Fibroblast of skin of right quadriceps (primary cell): ENCODE measurements at places on chromosomes 5 and 9.

- no peak for DNase-seq
Observed at GRCh38 chr9:72996684-72997314, 43.9 kb upstream of the ALDH1A1 start.

GRCh38 chr5:139994234-139994633 is 48.9 kb downstream of the NRG2 start:
- DNase-seq, result no peak

- DNase-seq, result no peak
Observed at GRCh38 chr9:93541581-93542349, 34.6 kb upstream of the PHF2 start.

DNA sequence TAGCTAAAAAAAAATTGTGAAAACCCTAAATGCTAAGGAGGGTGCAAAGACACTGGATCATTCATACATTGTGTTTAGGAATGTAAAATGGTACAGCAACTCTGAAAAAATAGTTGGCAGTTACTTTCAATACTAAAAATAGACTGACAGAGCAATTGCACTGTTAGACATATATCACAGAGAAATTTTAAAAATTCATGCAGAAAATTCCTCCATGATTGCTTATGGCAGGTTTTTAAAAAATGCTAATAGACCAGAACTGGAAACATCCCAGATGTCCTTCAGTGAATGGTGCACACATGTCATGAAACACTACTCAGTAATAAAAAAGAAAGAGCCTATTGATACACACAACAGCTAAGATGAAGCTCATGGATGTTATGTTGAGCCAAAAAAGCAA is 349.8 kb upstream of the DAB2 start:
- DNase-seq, result peak; percentile 70

DNA sequence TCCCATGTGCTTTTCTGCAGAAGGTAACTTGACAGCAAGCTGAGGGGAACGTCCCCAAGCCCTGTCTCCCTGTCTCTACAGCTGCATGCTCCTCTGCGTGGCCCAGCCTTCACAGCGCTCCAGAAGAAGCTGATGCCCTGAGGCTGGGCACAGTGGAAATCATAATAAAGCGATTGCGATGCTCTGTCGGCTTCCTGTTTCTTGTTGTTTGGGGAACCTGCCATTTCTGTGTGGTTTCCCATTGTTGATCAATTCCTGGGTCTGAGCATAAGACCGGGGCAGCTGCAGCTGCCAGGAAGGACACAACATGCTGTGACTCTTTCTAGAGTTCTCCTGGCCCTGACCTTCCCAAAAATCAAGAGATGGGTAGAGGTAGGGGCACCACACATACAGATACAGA is 7.2 kb upstream of the DNAJB5 start:
- no peak for DNase-seq

DNA sequence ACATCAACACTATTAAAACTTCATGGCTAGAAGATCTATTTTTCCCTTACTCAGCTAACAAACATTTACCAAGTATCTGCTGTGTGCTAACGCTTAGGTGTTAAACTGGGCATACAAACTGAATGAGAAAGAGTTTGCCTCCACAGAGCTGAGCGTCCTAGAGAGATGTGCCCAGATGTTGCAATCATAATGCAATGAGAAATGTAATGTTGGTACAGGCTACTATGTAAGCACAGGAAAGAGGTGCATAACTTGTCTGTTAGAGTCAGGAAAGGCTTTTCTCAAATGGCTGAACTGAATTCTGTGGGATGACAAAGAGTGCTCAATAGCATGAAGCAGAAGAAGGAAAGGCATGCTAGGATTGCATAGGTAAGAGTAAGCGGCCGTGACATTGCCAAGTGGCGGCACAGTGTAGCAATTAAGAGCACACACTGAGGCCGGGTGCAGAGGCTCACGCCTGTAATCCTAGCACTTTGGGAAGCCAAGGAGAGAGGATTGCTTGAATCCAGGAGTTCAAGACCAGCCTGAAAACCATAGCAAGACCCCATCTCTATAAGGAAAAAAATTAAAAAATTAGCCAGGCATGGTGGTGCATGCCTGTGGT is 137.8 kb downstream of the MEF2C start:
- DNase-seq, result no peak

DNA sequence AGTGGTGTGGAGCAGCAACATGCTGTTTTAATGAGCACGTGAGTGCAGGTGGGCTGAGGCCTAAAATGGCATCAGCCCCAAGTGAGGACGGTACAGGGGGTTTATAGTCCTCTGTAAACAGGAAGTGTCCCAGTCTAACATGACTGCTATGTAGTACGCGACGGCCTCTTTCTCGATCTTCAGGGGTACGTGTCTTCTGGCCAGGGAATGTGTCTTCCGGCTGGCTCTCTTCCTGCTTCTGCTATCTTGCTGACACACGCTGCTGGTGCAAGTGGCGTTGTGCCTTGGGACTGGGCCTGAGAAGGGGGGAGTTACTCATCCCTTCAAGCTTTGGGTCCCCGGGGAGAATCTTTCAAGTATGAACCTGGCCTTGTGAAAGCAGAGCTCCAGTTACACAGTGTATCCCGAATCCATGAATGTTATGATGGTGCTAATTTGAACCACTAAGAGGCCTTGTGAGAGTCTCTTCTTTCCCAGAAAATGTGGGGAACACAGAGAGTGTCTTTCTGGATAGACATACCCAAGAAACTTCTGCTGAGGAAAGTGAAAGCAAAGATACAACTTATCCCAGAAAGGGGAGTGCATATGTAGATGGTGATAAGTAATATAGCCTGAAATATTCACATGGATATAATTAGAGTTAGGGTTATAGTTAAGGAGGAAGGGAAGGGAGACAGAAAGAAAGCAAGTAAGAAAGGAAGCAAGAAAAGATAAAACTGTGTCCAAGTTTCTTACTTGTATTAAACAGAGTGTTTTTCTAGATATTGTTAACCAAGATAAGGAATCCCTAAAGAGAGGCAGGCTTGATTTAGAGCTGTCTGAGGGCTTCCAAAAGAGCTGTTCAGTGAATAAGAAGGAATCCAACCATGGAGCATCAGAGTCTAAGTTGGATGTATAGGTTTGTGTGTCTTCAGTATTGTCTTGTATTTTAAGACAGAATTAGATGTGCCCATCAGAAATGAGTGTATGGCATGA is 35.5 kb upstream of the ANXA2R start:
- peak; percentile 59 for DNase-seq

DNA sequence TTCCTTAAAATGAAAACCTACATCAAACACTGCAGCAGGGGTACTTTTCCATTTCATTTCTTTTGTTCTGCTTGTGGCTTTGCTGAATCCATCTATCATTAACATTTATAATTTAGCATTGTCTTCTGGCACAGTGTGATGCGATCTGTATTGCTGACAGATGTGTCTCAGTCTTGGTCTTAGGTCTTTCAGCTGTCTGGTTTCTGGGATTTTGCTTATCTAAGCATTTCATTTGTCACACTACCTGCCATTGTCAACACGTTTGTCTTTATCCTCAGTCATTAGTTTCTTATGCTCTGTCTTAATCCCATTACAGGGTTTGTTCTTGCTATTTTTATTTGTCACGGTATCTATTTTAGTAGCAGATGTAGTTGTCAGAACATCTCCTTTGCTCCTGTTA is 303.1 kb downstream of the IZUMO3 start:
- no peak for DNase-seq

GRCh38 chr9:113943112-113944009 is 67.3 kb downstream of the ZNF618 start:
- no peak for DNase-seq

DNA sequence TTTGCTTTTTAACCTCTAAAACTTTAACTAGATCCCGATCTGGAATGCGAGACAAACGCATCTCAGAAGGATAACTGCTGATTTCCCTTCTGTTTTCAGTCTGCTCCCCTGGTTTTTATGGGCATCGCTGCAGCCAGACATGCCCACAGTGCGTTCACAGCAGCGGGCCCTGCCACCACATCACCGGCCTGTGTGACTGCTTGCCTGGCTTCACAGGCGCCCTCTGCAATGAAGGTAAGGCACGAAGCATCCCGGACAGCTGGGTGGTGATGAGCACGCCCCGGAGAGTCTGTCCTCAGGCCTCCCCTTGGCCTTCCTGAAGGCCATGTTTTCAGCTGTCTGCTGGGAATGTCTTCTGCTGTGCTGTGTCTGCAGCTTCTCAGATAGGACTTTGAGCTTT is 82.9 kb upstream of the PRRC1 start:
- no peak for DNase-seq

DNA sequence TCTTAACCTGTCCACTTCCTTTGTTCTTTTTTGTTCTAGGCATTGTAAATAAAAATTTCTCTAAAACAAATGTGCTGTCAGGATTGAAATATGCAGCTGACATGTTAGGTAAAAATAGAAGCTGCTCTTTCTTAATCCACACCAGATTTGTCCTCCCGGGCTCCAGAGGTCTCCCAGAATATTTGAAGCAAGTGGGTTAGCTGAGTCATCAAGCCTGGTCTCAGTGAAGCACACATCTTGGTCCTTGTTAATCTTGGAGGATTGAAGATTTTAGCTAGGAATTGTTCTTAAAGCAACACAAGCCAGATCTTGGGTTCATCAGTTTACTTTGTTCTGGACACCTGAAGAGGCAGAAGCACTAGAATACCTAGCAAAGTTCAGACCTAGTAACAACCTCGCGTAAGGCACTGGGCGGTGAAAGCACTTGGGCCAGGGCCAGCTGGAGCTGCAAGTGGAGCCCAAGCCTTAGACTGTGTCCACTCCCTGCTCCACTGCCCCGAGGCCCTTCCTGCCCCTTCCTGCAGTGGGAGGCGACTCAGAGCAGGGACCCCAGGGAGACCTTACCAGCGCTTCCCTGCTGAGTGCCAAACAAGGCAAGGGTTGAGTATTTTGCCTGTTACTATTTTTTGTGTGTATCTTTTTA is 36.5 kb downstream of the HABP4 start:
- peak; percentile 89 for DNase-seq

GRCh38 chr5:2993301-2993700 is 241.8 kb upstream of the IRX2 start:
- DNase-seq, result no peak

GRCh38 chr9:112112941-112113681 is 62.0 kb downstream of the SUSD1 start:
- DNase-seq, result no peak

- peak; percentile 61 for DNase-seq
Observed at GRCh38 chr5:160312134-160312959, at the start of gene CCNJL. Gene CCNJL, minus strand, starts transcription at chr5:160312564. Its CDS starts 641 bp downstream, at chr5:160311923.

- no peak for DNase-seq
Observed at GRCh38 chr5:173907686-173908371, 19.7 kb downstream of the CPEB4 start.

DNA sequence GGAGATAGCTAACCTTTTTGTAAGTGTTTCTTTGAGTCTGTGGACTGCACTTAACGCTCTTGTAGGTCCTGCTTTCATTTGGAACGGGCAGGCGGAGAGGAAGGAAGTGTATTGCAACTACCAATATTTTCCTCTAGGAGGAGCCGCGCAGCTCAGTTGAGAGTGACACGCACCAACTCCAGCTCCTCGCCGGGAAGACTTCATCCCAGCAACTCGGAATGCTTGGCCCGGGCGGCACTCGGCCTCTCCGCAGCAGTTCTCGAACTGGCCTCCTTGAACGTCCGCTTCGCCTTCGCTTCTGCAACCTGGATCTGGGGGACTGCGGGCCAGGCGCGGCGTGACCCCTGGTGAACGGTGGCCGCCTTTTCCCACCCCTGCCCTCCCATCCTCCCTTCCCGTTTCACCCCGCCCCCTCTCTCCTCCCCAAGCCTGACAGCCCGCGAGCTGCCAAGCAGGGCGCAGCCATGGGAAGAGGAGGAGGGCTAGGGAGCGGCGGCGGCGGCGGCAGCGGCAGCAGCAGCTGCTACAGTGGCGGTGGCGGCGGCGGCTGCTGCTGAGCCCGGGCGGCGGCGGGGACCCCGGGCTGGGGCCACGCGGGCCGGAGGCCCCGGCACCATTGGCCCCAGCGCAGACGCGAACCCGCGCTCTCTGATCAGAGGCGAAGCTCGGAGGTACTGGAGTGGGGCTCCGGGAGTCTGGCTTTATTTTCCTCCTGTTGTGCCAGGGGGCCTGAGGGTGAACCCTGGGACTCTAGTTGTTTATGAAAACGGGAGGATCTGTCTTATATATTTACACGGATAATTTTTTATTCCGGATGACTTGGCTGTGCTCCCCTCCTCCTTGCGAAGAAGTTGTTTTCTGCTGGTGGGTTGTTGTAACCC is at the start of gene GHR:
GHR (plus strand) TSS at position 155 of the 881 bp plus-strand sequence. CDS start 142,436 bp downstream, outside the sequence.
- DNase-seq, result peak; percentile 86

DNA sequence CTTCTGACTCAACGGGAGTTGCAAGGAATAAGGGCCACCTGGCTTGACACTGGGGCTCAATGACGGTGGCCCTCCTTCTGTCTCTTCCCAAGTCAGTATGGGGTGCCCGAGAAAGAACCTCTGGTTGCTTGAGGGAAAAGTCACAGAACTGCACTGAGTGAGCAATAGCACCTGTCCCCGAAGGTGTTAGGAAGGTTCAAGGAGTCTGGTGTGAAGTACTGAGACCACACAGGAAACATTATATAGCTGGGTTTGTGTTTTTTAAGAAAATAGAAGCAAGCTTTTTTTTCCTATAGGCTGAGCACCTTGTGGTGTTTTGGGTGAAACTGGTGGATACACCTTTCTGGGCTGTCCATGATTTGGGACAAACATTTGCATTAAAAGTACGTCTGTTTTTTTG is 62.9 kb downstream of the SPIN1 start:
- DNase-seq, result no peak

- DNase-seq, result no peak
Observed at GRCh38 chr9:119829186-119829585, 460.0 kb upstream of the BRINP1 start.

GRCh38 chr9:26561928-26562327 is 330.7 kb downstream of the CAAP1 start:
- no peak for DNase-seq

DNA sequence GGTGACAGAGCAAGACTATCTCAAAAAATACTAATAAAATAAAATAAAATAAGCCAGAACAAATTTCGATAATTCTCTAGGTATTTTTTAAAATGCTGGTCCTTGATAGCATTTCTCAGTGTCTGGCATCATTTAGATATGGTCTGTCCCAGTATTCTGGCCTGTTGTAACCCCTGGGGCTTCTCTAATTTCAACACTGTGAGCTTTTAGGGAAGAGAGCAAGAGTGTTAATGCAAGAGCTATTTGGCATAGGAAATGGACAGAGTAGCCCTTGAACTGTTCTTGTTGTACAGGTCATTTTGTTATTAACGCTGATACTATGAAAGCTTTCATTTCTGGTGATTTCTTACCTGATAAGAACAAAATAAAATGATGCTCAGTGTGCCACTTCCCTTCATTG is 112.2 kb upstream of the ZNF608 start:
- DNase-seq, result no peak
